Stimulated activated CD4-positive, alpha-beta T cell treated with anti-CD3 and anti-CD28 coated beads, Interleukin-4, amount 100 ng/mL, for 1 hour (primary cell): ENCODE measurements at places on chromosomes 13 and 19.

DNA sequence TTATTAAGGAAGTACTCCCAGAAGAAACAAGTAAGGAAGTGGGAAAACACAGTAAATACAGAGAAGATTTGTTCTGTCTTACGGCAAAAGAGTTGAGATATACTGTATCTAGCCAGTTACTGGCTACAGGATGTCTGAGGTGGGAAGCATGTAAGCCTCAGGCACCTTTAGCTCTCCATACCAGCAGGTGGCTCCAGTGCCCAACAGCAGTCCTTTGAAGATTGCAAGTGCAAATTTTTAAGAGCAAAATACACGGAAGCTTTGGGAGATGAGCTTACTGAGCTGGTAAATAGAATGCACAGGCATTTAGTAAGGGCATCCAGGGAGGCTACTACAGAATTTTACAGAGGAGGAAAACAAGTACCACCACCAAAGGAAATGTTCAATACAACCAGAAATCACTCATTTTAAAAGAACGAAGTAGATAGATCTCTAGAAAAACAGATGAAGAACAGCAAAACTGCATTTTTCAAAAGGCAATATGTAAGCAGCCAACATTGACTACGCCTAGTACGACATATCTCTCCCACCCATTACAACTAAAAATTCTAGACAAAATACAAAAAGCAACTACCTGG, 57.9 kb upstream of the VSTM2B start:
- peak; percentile 7 for DNase-seq

DNA sequence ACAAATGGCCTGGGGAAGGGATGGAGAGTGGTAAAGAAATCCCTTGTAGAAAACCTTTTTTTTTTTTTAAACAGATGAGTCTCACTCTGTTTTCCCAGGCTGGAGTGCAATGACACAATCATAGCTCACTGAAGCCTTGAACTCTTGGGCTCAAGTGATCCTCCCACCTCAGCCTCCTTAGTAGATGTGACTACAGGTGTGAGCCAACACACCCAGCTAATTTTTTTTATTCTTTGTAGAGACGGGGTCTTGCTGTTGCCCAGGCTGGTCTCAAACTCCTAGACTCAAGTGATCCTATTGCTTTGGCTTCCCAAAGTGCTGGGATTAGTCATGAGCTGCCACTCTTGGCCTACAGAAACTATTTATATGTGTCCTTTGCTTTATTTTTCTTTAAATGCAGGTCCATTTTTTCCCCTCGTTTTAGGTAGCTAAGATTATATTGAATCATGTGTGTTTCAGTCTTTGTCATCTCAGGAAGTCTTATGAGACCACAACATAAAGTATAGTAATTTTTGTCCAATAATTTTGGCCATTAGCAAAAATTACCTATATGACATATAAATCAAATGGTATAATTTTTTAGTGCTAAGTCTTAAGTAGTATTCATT, 10.5 kb downstream of the LPAR6 start:
- DNase-seq = no peak

DNA sequence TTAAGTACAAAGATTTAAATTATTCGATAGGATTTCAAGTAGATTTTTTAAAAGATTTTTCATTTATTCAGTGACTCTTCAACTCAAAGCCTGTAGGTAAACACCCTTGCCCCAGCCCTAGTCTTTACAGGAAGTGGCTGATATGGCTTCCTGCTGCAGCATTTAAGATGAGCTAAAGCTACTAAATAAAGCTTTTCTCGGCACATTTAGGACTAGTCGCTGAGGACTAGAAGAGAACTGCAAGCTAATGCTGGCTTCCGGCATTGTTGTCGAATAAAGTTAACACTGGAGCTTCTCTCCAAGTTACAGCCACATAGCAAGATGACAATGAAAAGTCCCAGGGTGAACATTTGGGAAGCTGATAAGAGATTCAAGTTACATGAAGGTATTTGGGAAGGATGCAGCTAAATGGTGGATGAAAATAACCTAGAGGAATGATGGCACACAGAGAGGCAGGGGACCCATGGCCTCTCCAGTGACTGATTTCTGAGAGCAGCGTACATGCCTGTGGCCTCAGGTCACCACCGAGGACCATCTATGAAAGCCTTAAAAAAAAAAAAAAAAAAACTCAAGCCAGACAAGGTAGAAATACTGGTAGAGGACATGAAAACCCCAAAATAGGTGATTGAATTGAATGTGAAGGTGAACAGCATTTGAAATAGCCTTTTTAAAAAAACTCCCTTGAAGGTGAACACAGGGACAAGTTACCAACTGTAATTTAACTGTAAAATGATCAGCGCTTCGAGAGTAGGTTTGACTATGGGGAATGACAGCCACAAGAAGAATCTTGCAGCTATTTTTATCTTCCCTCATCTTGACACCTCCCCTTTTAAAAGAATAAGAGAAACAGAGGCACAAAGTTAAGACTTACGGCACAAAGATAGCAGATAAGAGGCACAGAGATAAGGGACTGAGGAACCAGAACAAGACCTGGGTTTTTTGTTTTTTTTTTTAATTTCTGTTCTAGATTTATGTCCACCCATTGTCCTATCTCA, 155.4 kb downstream of the DCT start:
- no peak for DNase-seq

DNA sequence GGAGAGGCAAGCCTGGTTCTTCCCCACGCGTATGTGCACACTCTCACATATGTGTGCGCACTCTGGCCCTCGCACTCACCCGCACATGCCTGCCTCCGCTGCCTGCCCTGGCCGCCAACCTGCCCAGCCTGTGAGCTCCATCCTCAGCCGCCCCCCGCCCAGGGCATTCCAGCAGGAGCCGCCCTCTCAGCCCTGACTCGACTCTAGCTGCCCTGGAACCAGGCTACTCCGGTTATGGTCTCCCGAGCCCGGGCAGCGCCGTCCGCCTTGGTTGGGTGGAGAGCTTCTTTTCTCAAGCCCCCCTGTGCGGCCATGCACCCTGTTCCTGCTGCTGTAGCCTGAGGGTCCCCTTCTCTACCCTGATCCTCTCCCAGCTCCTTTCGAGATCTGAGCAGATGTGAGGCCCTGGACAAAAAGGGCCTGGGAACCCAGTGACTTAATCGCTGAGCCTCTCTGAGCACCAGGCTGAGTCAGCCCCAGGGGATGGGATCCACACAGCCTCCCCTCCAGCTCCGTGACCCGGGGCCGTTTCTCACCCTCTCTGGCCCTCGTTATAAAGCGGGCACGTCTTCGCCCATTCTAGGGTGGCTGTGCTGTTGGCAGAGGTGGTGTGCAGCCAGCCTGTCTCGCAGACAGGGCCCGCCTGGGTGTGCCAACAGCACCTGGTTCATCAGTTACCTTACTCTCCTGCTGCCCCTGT, 191.5 kb downstream of the TEX29 start:
- DNase-seq = no peak

- DNase-seq = no peak
These were observed 15.8 kb upstream of the ALOX5AP start for GRCh38 chr13:30719525-30719914.
